Nephron progenitor cell (in vitro differentiated cells): ENCODE measurements at places on chromosomes 7 and 10.

DNA sequence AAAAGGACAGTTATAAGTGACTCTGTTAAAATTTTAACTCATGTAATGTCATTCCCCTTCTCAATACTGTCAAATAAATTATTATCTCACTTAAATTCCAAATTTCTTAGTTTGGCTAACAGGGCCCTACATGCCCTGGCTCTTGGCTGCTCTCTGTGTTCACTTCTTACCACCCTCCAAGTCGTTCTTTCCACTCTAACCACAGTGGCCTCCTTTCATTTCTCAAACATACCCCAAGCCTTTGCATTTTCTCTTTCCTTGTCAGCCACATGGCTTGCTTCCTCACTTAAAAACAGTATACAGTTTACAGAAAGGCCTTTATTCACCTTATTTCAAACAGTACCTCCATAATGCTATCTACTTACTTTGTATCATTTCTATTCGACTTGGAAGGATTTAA lies 737.1 kb upstream of the ZWINT start:
- DNase-seq = no peak

- DNase-seq = no peak
Observed at GRCh38 chr10:29346296-29347001, 57.6 kb downstream of the LYZL1 start.

DNA sequence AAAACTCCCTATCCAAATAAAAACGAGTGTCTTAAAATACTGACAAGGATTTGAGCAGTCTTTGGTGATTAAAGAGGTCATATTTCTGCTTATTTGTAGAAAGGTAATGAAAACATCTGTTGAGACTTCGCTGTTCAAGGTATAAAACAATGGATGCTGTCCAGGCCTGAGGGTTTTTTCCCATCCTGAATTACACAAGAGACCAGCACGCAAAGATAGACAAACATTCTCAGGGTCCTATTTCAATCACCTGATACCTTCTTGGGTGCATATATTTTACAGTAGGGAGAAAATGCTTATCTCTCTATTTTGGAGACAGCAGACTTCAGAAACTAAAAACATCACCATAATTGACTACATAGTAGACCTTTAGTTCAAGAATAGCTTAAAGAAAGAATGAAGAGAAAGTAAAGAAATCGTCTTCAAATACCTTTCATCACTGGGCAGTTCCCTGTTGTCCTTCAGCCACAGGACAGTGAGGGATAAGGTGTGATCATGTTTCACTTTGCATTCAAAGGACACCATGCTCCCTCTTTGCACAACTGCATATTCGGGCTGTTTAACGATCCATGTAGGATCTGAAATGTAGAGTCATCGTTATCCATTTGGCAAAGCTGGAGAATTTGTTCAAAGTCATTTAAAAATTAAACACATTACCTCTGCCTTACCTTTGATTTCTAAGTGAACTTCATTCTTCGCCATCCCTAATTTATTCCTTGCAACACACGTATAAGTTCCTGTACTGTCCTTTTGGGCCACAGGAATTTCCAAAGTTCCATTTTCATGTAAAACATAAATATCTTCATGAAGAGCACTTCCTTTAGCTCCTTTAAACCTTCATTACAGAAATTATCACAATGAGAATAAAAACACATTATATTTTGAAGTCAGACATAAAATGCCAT lies 63.7 kb upstream of the LAMB4 start:
- no peak for DNase-seq

GRCh38 chr7:5234852-5235831 lies 45.1 kb downstream of the WIPI2 start:
- DNase-seq = no peak

- DNase-seq = no peak
Observed at GRCh38 chr7:20510573-20510900, 104.9 kb upstream of the ABCB5 start.

GRCh38 chr7:138837627-138838026 lies 39.6 kb upstream of the ATP6V0A4 start:
- no peak for DNase-seq

GRCh38 chr7:91427051-91427450 lies 162.8 kb downstream of the FZD1 start:
- DNase-seq = no peak

GRCh38 chr7:50530766-50531165 lies 34.4 kb downstream of the DDC start:
- DNase-seq = no peak

- no peak for DNase-seq
Observed at GRCh38 chr7:79332091-79332490, 121.4 kb downstream of the MAGI2 start.

DNA sequence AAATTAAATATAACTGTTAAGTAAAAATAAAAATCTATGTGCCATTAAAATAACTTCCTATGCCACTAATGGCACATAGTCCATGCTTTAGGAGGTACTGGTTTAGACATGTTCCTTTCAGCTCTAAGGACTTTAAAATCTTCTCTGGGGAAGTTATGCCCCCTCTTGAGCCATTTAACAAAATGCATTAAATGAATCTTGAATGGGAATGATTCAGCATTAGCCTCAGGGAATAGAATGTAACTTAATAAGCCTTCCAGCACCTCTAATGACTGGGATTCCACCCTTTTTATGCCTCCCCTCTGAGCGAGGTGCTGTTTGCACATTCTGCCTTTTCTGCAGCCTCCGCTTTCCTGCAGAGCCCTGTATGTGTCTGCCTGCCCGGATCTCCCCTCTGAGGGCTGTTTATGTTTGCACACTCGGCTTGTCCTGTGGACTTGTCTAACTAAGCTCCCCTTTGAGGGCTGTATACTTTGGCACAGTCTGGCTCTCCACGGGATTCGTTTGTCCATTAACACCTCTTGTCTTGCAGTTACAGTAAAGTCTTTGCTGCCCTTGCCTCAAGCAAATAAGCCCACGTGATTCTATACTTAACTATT lies 108.4 kb upstream of the HPS1 start:
- peak; percentile 8 for DNase-seq

- no peak for DNase-seq
Observed at GRCh38 chr7:93461350-93461749, 113.2 kb downstream of the CALCR start.

- no peak for DNase-seq
Observed at GRCh38 chr7:73823257-73823656, 7.5 kb upstream of the CLDN4 start.

- no peak for DNase-seq
Observed at GRCh38 chr10:125018576-125019143, 76.7 kb downstream of the ZRANB1 start.

GRCh38 chr10:110110338-110110737 lies 97.1 kb upstream of the MXI1 start:
- no peak for DNase-seq

GRCh38 chr10:125479059-125479458 lies 203.9 kb downstream of the TEX36 start:
- no peak for DNase-seq

- DNase-seq = no peak
Observed at GRCh38 chr10:113621799-113622198, 42.0 kb downstream of the NRAP start.

DNA sequence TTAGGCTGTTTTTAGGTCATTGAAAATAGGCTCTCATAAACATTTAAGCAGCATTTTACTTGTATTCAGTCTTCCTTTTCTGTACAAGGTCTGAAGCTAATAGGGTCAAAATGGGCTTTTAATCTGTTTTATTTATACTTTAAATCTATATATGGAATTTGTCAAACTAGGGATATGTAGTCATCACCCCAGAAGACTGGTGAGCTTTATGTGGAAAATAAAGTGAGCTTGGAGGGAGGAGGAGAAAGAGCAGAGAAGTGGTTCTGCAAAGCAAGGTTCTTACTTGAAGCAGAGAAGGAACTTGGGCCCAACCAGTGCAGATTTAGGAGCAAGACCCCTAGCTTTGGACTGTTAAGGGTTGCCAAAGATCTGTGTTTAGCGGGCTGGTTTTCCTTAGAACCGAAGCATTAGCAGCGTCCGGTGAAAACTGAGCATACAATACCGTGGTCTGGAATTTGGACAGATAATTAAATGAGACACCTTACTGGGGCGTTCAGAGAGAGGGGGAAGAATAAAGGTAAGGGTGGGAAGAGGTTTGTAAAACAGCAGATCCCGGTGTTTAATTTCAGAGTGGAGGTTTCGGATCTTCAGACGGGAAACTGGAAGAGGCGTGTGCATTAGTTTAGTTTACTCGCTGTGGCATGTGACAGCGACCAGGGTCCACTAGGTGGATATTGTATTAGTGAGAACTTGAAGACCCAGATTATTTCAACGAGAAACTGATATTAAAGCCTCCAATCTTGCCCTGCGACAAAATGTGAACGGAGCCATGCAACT lies 2.4 kb downstream of the BAMBI start:
- DNase-seq = no peak

DNA sequence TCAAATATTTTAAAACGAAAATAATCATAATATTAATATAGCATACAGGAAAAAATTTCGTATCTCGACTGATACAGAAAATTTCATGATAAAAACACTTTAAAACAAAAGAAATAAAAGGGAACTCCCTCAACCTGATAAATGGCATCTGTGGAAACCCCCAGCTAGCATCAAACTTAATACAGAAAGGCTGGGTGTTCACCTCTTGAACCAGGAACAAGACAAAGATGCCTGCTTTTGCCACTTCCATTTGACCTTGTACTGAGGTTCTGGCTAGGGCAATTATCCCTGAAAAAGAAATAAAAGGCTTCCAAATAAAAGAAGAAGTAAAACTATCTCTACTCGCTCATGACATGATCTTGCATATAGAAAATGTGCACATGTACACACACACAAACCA lies 2.5 kb upstream of the ALOX5 start:
- no peak for DNase-seq

- DNase-seq = no peak
Observed at GRCh38 chr7:70072220-70072619, 473.9 kb downstream of the AUTS2 start.

GRCh38 chr10:127145173-127145572 lies 51.2 kb downstream of the INSYN2A start:
- DNase-seq = no peak

- DNase-seq = no peak
Observed at GRCh38 chr10:34713875-34714274, 101.2 kb downstream of the PARD3 start.

- DNase-seq = no peak
Observed at GRCh38 chr10:110524179-110524858, 26.6 kb downstream of the DUSP5 start.

- DNase-seq = no peak
Observed at GRCh38 chr10:110150981-110151380, 56.4 kb upstream of the MXI1 start.

DNA sequence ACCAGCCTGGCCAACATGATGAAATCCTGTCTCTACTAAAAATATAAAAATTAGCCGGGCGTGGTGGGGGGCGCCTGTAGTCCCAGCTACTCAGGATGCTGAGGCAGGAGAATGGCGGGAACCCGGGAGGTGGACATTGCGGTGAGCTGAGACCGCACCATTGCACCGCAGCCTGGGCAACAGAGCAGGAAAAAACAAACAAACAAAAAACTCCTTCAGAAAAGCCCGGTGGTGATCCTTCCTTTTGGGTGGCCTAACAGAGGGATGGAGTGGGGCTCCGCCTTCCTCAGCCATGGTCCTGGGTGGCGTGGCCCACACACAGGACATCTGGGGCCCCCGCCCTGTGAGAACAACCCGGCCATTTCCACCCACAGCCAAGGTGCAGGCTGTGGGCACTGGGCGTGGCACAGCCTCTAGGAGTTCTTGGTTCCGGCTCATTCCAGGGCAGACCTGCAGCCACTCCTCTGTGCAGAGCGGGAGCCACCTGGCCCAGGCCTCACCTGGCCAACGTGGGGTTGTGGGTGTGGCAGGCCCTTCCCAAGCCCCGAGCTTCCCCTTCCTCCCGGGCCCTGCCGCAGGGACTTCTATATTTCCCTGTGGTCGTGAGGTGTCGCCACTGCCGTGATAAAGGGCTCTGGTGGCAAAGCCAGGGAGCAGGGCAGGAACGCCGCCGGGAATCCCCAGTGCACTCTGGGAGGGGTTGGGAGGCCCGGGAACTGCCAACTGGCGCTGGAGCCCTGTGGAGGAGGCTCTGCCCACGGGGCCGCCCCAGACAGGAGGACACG lies 37.6 kb downstream of the GET4 start:
- DNase-seq = no peak

DNA sequence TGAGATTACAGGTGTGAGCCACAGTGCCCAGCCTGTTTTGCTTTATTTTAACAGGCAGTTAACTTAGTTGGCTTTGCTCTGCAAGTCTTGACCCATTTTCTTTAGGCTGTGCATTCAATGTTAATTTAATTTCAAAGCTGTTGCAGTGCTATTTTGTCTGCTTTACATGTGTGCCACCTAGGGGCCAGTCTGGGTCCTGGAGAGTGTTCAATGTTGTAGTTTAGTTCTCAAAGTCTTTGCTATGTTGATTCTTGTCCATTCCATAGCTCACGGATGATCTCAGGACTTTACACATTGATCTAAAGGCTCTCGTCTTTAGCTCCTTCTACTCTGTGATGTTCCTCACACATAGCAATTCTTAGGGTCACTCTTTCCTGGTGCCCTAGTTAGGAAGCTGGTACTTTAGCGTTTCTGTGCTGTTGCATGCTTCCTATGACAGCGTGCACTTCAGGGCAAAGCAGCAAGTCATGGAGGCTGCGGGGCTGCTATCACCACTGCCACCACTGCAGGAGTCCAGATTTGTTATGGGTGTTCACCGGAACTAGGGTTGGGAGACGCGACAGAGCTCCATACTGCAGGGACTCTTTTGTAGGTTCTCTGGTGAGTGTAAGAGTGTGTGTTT lies 16.4 kb upstream of the ABCA13 start:
- peak; percentile 41 for DNase-seq
